Karpas-422 (cell line): ENCODE measurements at places on chromosomes 12 and 14.
A peak's percentile ranks its signal among the peaks of the same experiment; 100 is the strongest.

GRCh38 chr12:112130441-112130998 is 5.2 kb downstream of the TRAFD1 start:
- no peak for DNase-seq

GRCh38 chr12:107511292-107511691 is 174.3 kb upstream of the PWP1 start:
- no peak for DNase-seq

DNA sequence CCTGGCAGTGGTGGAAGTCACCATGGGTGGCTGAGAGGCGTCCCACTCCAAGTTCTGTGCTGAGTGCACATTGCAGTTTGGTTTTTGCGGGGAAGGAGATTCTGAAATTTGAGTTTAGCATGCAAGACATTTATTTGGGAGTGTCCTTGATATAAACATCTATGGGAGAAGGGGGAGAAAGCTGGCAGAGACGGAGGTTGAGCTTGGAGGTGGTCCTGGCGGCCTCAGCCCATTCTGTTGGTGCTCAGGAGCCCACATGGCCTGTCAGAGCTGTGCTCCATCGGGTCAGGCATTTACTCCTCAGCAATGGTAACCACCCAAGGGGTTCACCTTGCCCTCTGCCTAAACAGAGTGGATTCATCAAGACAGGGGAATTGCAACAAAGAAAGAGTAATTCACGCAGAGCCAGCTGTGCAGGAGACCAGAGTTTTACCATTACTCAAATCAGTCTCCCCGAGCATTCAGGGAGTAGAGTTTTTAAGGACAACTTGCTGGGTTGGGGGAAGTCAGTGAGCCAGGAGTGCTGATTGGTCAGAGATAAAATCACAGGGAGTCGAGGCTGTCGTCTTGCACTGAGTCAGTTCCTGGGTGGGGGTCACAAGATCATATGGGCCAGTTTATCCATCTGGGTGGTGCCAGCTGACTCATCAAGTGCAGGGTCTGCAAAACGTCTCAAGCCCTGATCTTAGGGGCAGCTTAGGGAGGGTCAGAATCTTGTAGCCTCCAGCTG is 323.3 kb upstream of the TMEM132C start:
- DNase-seq: no peak

- no peak for DNase-seq
Measured at GRCh38 chr12:30796313-30796780, 41.6 kb upstream of the CAPRIN2 start.

- no peak for DNase-seq
Measured at GRCh38 chr12:100279607-100280244, 12.7 kb downstream of the SCYL2 start.

DNA sequence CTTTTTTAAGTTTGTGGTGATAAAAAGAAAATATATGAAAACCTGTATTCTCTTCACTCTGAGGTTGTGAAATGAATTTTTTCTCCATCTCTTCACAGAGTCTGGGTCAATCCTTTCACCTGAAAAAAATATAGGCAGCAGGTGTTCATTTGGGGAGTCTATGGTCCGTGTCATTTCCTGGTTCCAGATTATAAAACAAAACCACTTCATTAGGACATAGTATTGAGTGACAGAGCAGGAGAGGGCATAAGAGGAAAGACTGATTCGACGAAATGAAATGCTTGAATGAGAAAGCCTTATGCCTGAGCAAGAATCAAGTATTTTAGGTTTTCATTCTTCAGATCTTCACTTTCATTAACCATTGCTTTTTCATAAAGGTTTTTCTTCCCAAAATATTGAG is 51.8 kb upstream of the NUAK1 start:
- no peak for DNase-seq

- no peak for DNase-seq
Measured at GRCh38 chr12:96260231-96260630, 66.1 kb downstream of the ELK3 start.

- no peak for DNase-seq
Measured at GRCh38 chr14:61549425-61549824, 145.9 kb upstream of the HIF1A start.

- DNase-seq: peak; percentile 95
Measured at GRCh38 chr14:58239244-58240195, 5.1 kb upstream of the PSMA3 start.

DNA sequence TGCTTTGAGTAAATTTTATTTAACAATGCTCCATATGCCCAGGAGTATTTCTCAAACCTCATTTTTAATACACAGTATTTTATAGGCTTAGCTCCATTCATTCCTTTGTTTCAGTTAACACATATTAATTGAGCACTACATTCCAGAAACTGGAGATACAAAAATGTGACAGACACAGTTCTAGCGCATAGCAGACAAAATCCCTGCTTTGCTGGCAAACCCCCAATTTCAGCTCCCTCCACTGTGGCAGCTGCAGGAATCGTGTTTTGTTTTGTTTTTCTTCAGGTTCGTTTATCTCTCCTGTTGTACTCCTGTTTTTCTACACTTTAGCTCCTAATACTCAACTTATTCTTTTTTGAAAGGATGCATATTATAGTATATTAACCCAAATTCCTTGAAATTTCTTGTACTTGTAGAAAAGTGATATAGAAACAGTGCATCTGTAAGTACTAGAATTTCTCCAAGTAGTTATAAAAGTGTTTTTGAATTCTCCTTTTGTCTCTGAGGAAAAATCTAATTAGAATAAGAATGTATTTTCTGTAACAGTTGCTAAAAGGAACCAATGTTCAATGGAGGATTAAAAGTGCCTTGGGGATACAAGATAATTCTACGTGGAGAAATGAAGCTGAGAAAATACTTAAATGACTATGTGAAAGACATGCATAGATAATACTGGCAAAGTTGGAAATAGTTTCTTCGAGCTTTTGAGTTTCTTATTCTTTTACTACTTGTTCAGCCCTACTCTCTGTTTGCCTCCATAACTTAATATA is 6.4 kb upstream of the RAB21 start:
- peak; percentile 17 for DNase-seq
